HFFc6 (cell line): ENCODE measurements at places on chromosomes 3 and 15.

- H3K36me3 ChIP-seq: peaks cover 26% of the 10 kb centered on the region
- DNase-seq: peak; percentile 83
- peaks cover 27% of the 10 kb centered on the region for H3K4me1 ChIP-seq
- peak within 1 kb of the TSS; percentile 90 for H3K27ac ChIP-seq
- H3K4me3 ChIP-seq: peak within 1 kb of the TSS; percentile 91
These were observed at the start of gene QARS1 for GRCh38 chr3:49104427-49105291. Gene QARS1 (minus strand): TSS chr3:49104757. CDS start chr3:49104733, 24 bp downstream.

DNA sequence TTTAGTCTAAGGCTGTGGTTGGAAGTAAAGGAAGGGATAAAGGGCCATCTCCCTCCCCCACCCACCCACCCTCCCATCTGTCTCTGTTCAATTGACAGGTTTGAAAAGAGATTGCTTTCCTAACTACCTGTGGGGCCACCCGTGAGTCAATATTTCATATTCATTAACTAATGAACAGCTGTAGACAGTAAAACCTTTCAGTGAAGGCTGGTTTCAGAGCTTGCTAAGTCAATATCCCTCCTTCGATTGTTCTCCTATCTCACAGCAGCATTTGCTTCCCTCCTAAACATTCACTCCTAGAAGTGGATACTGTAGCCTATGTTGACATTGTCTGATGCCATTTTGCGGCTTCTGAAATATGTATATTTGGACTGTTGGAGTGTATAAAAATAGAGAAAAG is 85.9 kb upstream of the SYNPR start:
- no peak overlapping the region for H3K4me3 ChIP-seq
- no peaks in the 10 kb centered on the region; the same call in 1 of the 2 replicates for H3K27me3 ChIP-seq
- no peak overlapping the region for H3K27ac ChIP-seq

DNA sequence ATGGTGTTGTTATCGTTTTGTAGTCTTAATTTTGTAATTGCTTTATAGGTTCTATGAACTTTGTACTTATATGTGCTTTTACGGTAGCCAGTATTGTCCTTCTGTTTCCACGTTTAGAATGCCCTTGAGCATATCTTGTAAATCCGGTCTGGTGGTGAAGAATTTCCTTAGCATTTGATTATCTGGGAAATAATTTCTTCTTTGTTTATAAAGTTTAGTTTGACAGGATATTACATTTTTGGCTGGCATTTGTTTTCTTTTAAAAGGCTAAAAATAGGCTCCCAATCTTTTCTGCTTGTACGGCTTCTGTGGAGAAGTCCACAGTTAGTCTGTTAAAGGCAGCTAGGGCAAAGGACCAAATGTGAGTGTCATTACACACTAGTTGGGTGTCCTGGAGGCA is 36.7 kb downstream of the SPESP1 start:
- H3K27me3 ChIP-seq: peaks cover 13% of the 10 kb centered on the region
- no peaks in the 10 kb centered on the region for H3K4me1 ChIP-seq
- H3K36me3 ChIP-seq: peaks cover 22% of the 10 kb centered on the region
- no peak overlapping the region for H3K4me3 ChIP-seq
- no peak overlapping the region for H3K27ac ChIP-seq

- peaks cover 5% of the 10 kb centered on the region for H3K27me3 ChIP-seq
- H3K4me1 ChIP-seq: peaks cover 20% of the 10 kb centered on the region
- no peaks in the 10 kb centered on the region for H3K36me3 ChIP-seq
- H3K4me3 ChIP-seq: no peak overlapping the region
- H3K27ac ChIP-seq: no peak overlapping the region; the same call in 1 of the 2 replicates
- no peak for DNase-seq
These were observed 35.2 kb downstream of the FEM1B start for GRCh38 chr15:68312701-68313204.

- no peak for DNase-seq
- H3K4me3 ChIP-seq: peak overlapping the region; percentile 33
- H3K36me3 ChIP-seq: no peaks in the 10 kb centered on the region
- H3K27ac ChIP-seq: no peak overlapping the region
These were observed 27.9 kb upstream of the PRTG start for GRCh38 chr15:55770806-55771205.

DNA sequence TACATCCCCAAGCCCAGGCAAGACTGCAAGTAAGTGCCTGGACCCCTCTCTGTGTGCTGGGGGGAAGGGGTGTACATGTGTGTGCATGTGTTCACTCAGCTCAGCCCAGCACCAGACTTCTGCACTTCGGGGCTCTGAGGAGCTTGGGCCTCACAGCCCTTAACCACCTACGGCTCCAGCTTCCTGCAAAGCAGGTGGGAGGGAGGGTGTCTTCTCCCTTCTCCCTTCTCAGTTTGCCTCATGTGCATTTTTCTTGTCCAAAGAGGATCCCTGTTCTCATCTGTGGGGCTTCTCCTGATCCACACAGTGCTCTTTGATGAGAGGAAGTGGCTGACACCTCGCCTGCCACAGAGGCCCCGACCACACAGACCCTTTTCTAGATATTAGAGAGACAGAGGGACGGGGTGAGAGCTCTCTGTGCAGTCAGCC is 69.3 kb downstream of the MESD start:
- DNase-seq: no peak
- H3K36me3 ChIP-seq: peaks cover 10% of the 10 kb centered on the region; the same call in 1 of the 2 replicates
- H3K27ac ChIP-seq: no peak overlapping the region

- no peak overlapping the region for H3K4me3 ChIP-seq
- DNase-seq: no peak
- peaks cover 8% of the 10 kb centered on the region for H3K27me3 ChIP-seq
- peaks cover 15% of the 10 kb centered on the region for H3K4me1 ChIP-seq
These were observed 28.7 kb downstream of the BFSP2 start for GRCh38 chr3:133428552-133428951.

DNA sequence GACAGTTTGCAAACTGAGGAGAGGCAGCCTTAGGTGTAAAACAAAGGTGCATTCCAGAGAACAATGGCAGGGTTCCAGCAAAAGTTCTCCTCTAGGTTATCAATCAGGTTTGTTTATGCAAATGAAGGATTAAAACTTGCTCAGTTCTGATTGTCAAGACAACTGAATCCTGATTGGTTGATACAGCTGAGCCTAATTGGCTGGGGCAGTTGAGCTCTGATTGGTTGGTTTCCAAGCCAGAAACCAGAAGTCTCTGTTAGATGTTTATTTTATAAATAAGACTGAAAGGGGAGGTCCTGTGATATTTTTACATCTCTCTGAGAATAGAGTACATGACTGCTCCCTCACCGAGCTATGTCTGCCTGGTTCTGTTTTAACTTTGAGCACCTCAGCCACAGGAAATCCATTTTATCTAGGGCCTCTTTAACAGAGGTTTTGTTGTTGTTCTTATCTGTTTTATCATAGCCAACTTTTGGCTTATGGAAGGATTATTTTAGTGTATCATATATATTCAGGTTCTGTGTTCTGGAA is 37.8 kb downstream of the PPM1L start:
- no peak overlapping the region for H3K4me3 ChIP-seq
- H3K27ac ChIP-seq: no peak overlapping the region
- DNase-seq: no peak
- H3K36me3 ChIP-seq: no peaks in the 10 kb centered on the region
- H3K4me1 ChIP-seq: no peaks in the 10 kb centered on the region

DNA sequence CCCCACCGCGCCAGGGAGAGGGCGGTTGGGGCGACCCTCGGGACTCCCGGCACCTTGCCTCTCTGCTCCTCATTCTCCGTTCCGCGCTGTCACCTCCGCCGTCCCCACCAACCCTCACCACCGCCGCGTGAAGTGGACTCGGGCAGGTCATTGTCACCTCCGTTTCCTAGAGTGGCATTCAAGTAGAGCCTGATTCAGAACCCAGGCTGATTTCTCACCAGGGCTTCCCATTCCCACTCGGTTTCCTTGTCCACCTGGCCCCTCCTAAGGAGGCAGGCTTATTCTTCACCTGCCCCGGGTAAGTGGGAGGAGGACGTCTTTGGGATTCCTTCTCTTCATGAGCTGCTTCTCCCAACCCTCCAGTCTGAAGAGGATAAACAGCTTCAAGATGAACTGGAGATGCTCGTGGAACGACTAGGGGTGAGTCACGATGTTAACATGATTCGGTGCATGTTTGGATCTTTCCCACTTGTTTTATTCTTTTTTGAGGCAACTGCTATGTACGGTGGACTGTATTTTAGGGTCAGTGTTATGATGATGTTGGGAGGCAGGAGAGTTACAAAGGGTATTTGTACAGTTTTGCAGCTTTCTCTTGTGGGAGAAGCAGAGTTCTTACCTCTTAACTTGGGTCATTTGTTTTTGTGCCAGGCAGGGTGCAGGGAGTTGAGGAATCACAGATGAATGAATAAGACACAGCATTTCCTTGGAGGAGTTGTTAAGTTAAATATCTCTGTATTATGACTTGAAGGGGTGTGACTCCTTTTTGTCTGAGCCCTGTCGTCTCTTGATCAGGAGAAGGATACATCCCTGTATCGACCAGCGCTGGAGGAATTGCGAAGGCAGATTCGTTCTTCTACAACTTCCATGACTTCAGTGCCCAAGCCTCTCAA is 692 bp downstream of the PSMD2 start:
- H3K4me1 ChIP-seq: peaks cover 40% of the 10 kb centered on the region
- peak; percentile 55 for DNase-seq
- peak overlapping the region; percentile 83 for H3K27ac ChIP-seq
- peaks cover 6% of the 10 kb centered on the region for H3K27me3 ChIP-seq

DNA sequence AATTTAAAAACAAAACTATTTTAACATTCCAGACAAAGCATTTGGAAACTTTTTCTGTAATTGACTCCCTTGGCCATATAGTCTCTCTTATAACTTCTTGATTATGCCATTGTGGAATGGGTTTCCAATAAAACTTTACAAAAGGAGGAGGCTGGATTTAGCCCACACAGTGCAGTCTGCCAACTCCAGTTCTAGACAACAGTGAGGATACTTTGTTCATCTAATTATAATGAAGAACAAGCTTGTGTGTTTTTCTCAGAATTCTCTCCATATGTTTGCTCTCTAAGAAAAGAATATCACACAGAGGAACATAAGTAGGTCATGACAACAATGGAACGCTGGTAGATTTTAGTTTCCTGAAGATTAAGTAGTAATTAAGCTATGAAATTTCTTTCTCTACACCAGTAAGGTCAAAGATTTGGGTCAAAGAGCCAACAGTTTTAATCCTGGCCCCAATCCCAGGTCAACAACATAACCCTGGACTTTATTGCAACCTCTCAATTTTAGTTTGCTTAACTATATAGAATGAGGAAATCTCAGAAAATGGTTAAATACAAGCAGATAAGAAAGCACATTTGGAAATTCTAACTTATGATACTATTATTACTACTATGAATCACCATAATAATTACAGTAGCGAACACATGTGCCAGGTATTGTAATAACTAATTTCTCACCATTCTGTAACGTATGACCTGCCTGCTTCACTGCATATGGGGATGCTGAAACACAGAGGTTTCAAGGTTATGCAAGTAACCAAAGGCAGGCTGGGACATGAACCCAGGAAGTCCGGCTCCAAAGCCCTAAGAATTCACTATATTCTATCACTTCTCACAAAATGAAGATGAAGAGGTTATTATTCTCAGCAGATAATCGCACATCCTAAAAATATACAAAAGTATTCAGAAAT is 65.7 kb downstream of the TJP1 start:
- H3K27me3 ChIP-seq: no peaks in the 10 kb centered on the region; the same call in 1 of the 2 replicates
- H3K27ac ChIP-seq: peak overlapping the region; percentile 23; the same call in 1 of the 2 replicates
- DNase-seq: no peak
- no peak overlapping the region for H3K4me3 ChIP-seq
- H3K36me3 ChIP-seq: peaks cover 30% of the 10 kb centered on the region
- peaks cover 21% of the 10 kb centered on the region for H3K4me1 ChIP-seq

DNA sequence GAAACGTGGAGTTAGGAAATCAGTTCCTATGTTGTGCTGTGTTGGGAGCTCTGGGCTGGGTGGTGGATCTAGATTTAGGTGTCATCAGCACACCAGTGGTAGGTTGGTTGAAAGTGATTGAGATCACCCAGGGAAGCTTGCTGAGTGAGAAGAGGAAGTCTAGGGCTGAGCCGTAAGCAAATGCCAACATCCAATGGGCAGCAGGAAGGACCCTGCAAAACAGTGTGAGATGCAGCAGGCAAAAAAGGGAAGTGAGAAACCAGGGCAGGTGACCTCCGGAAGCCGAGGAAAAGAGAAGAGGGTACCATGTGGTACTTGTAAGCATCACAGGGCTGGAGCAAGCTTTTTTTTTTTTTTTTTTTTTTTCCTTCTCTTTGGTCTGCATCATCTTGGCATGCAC is 15.9 kb upstream of the COPG1 start:
- no peak overlapping the region for H3K27ac ChIP-seq
- no peak for DNase-seq
- peaks cover 38% of the 10 kb centered on the region for H3K4me1 ChIP-seq
- H3K36me3 ChIP-seq: no peaks in the 10 kb centered on the region

- H3K4me3 ChIP-seq: no peak overlapping the region
- H3K4me1 ChIP-seq: no peaks in the 10 kb centered on the region
- H3K27me3 ChIP-seq: no peaks in the 10 kb centered on the region
- H3K27ac ChIP-seq: no peak overlapping the region
- no peaks in the 10 kb centered on the region for H3K36me3 ChIP-seq
These were observed 61.4 kb downstream of the CHRNA7 start for GRCh38 chr15:32091505-32092380.

GRCh38 chr3:160126051-160126450 is 99.2 kb upstream of the C3orf80 start:
- H3K4me3 ChIP-seq: no peak overlapping the region
- peak overlapping the region; percentile 1; the same call in 1 of the 2 replicates for H3K27ac ChIP-seq
- no peak for DNase-seq
- H3K27me3 ChIP-seq: peaks cover 1% of the 10 kb centered on the region; the same call in 1 of the 2 replicates
- no peaks in the 10 kb centered on the region; the same call in 1 of the 2 replicates for H3K36me3 ChIP-seq

- H3K4me3 ChIP-seq: no peak overlapping the region; the same call in 1 of the 2 replicates
- peak; percentile 68 for DNase-seq
- peaks cover 18% of the 10 kb centered on the region for H3K4me1 ChIP-seq
- peaks cover 2% of the 10 kb centered on the region for H3K27me3 ChIP-seq
These were observed 12.2 kb upstream of the SACM1L start for GRCh38 chr3:45677033-45677446.

- H3K27ac ChIP-seq: peak overlapping the region; percentile 64
- no peaks in the 10 kb centered on the region for H3K36me3 ChIP-seq
- H3K4me3 ChIP-seq: peak overlapping the region; percentile 53
- DNase-seq: peak; percentile 85
- H3K4me1 ChIP-seq: peaks cover 27% of the 10 kb centered on the region
- peaks cover 8% of the 10 kb centered on the region for H3K27me3 ChIP-seq
These were observed 25.3 kb downstream of the FOXL2 start for GRCh38 chr3:138921316-138922292.

DNA sequence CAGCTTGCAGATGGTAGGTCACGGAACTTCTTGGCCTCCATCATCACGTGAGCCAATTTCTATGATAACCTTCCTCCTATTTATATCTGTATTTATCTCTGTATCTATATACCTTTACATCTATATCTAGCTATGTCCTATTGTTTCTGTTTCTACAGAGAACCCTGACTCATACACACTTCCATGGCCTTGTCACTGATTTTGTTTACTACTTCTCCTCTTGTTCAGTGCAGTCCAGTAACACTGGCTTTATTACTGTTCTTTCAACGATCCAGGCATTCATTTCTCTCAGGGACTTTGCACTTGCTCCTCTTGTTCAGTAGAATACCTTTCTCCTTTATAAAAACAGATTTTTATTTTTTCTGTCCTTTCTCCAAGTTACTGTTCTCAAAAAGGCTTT is 937.0 kb upstream of the ALCAM start:
- peaks cover 28% of the 10 kb centered on the region for H3K4me1 ChIP-seq
- H3K4me3 ChIP-seq: no peak overlapping the region
- no peak for DNase-seq
- no peak overlapping the region for H3K27ac ChIP-seq
- no peaks in the 10 kb centered on the region for H3K36me3 ChIP-seq
- H3K27me3 ChIP-seq: peaks cover 2% of the 10 kb centered on the region; the same call in 1 of the 2 replicates
